Panc1 (cell line): ENCODE measurements at places on chromosomes 1 and 21. TPM values are rescaled to one million over a fixed set of nuclear protein-coding genes. Genes with fewer than 3 reads are reported as not detected.

DNA sequence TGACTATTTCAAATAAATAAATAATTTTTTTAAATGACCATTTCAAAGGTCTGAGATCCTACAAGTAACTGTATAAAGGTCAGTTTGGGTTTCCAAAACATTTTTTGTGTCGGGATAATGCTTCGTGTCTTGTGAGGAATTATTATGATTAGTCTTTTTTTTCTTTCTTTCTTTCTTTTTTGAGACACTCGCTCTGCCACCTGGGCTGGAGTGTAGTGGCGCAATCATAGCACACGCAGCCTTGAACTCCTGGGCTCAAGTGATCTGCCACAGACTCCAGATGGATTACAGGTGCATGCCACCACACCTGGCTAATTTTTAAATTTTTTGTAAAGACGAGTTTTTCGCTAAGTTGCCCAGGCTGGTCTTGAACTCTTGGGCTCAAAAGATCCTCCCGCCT lies 1.9 kb upstream of the SDE2 start:
- no peak for DNase-seq
- peak overlapping the region; percentile 0; the same call in 1 of the 2 replicates for H3K27ac ChIP-seq
- H3K4me3 ChIP-seq: no peak overlapping the region
- H3K27me3 ChIP-seq: no peaks in the 10 kb centered on the region
- H3K4me1 ChIP-seq: peaks cover 19% of the 10 kb centered on the region

DNA sequence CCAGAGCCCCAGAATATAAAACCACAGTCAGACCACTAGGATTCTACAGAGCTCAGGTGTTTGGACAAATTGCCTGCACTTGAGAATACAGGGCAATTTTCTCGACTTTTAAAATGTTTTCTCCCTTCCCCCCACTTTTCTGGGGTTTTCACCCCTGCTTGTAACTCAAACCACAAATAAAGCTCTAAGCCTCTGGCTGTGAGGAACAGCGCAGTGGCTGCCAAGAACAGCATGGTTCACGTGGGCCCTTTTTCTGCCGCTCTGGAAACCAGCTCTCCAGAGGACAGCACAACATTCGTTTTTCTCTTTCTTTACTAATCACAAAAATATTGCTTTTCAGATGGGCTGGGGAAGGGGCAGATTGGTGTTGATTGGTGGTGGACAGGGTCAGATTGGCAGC lies 102.2 kb upstream of the JUN start:
- no peak for DNase-seq
- no peak overlapping the region for H3K4me3 ChIP-seq
- H3K27me3 ChIP-seq: no peaks in the 10 kb centered on the region
- peaks cover 45% of the 10 kb centered on the region for H3K4me1 ChIP-seq
- no peaks in the 10 kb centered on the region for H3K36me3 ChIP-seq
- H3K27ac ChIP-seq: peak overlapping the region; percentile 81

DNA sequence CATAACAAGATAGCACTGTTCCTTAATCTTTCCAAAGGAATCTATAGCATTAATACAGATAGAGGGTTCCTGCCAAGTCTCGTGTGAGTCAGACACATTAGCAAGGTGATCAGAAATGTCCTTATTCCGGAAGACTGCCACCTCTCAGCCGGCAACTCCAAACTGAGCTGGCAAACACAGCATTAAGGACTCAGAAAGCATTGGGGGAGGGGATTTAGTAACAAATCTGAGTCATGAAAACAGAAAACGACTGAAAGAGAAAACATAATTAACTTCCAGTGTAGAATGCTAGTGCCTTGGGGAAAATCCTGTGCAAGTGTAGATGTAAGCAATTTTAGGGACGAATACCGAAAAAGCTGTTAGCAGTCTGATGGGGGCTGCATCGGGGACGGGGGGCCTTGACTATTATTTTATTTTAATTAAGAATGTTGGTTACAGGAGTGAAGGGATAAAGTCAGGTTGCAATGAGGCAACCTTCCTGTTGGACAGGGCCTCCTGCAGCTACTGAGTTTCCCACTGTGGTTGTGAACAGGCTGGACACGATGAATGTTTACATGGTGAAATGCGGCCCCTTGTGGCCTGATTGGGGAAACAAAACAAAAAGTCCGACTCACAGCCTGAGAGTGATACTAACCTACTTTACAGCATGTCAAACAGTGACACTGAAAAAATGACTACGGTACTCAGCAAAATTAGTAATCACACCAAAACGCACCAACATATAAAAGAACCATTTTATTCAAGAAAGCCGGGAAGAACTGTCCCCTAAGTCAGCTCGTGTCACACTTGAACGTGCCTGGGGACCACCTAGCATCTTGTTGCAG lies 20.7 kb downstream of the MIS18A start:
- H3K27ac ChIP-seq: no peak overlapping the region
- H3K4me1 ChIP-seq: no peaks in the 10 kb centered on the region; the same call in 1 of the 2 replicates
- H3K27me3 ChIP-seq: peaks cover 5% of the 10 kb centered on the region; the same call in 1 of the 2 replicates
- H3K4me3 ChIP-seq: no peak overlapping the region

GRCh38 chr1:183942933-183943693 lies 94.4 kb downstream of the COLGALT2 start:
- no peaks in the 10 kb centered on the region for H3K36me3 ChIP-seq
- no peak overlapping the region for H3K27ac ChIP-seq
- H3K27me3 ChIP-seq: no peaks in the 10 kb centered on the region
- DNase-seq: peak; percentile 54

DNA sequence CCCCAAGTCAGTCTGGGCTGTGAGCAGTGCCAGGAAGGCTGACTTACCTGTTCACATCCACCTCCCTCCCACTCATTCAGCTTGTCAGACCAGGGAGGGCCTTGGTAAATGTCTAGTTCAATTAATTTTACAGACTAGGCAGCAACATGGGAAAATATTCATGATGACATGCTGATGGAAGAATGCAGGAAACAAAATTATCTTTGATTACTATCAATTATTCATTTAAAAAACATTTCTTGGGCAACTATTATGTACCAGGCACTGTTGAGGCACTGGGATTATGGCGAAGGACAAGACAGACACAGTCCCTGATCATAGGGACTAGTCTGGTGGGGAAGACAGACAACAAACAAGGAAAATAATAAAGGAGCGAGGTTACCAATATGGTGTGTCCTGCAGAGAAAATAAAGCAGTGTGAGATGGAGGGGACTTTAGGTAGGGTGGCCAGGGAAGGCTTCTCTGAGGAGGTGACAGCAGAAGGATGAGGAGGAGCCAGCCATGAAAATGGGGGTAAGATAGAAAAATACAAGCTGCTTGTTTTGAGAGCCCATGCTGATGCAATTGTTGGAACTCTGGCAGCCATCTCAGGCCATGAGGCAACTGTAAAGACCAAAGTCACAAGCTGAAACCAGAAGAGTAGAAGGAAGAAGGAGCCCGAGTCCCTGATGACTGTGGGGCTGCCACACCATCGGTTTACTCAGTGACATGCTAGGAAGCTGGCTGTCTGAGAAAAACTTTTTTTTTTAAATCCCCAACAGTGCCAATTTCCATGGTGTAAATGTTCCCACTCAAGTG lies 14.0 kb downstream of the TRIM62 start:
- no peak overlapping the region for H3K27ac ChIP-seq
- no peaks in the 10 kb centered on the region for H3K4me1 ChIP-seq
- no peaks in the 10 kb centered on the region for H3K36me3 ChIP-seq
- DNase-seq: no peak

- no peaks in the 10 kb centered on the region for H3K36me3 ChIP-seq
- no peak within 1 kb of the TSS for H3K27ac ChIP-seq
- DNase-seq: no peak
- H3K4me3 ChIP-seq: no peak within 1 kb of the TSS
Observed at GRCh38 chr1:178870944-178871343, at the start of gene ANGPTL1. Gene ANGPTL1, minus strand, starts transcription at chr1:178871077. Its CDS starts 5,301 bp downstream, at chr1:178865776.

GRCh38 chr1:150560576-150561253 lies 11.5 kb downstream of the ADAMTSL4 start:
- peaks cover 50% of the 10 kb centered on the region for H3K4me1 ChIP-seq
- H3K4me3 ChIP-seq: peak overlapping the region; percentile 69
- H3K27ac ChIP-seq: peak overlapping the region; percentile 98
- DNase-seq: no peak
- H3K36me3 ChIP-seq: no peaks in the 10 kb centered on the region
- no peaks in the 10 kb centered on the region for H3K27me3 ChIP-seq

DNA sequence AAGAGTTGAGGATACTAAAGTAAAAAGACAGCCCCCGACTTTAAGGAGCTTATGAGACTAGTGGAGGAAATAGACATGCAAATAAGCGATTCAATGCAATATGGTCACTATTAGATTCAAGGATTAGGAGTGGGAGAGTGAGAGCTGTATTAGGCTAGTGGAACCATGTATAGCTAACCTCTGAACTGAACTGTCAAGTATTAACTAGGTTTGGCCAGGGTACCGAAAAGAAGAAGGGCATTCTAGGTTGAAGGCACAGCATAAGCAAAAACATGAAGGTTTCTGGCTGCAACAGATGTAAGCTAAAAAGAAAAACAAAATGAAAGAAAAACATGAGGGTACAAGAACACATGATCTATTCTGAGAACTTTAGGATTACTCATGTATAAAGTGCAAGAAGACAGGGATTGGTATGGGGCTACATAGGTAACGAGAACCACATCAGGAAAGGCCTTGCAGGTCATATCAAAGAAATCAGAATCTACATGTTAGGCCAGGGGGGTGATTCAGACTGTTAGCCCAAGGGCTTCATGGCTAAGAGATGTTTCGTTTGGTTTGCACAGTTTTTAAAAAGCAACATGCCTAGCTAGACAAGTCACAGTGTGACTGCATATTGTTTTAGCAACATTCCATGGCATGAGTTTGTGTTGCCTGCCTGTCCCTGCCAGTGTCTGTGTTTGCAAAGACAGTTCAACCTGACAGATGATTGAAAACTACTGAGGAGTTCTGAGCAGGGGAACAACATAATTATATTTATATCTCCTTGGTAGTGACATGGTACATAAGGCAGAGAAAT lies 54.4 kb upstream of the HAO2 start:
- H3K4me3 ChIP-seq: no peak overlapping the region
- H3K36me3 ChIP-seq: no peaks in the 10 kb centered on the region
- peaks cover 6% of the 10 kb centered on the region; the same call in 1 of the 2 replicates for H3K27me3 ChIP-seq
- no peaks in the 10 kb centered on the region for H3K4me1 ChIP-seq

DNA sequence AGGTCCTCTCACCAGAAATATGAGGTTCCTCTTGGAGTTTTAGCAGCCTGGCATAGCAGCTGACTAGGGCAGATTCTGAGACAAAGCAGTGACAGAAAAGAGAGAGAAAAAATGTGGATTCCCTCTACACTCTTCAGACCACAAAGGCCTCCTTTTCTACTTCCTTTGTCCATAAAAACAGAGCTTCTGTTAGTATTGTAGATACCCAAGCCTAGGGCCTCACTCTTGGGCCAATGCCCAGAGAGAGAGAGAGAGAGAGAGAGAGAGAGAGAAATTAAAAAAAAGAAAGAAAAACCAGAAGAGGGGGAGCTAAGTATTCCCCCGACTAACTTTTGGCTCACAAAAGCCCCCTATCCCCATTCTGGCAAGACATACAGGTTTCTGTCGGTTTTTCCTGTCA lies 2.4 kb upstream of the ZRANB2 start:
- peaks cover 19% of the 10 kb centered on the region for H3K36me3 ChIP-seq
- H3K4me3 ChIP-seq: no peak overlapping the region
- peaks cover 10% of the 10 kb centered on the region; the same call in 1 of the 2 replicates for H3K4me1 ChIP-seq
- H3K27me3 ChIP-seq: peaks cover 4% of the 10 kb centered on the region; the same call in 1 of the 2 replicates

- H3K4me1 ChIP-seq: peaks cover 6% of the 10 kb centered on the region
- H3K36me3 ChIP-seq: no peaks in the 10 kb centered on the region
- H3K27me3 ChIP-seq: no peaks in the 10 kb centered on the region
- peak within 1 kb of the TSS; percentile 95 for H3K27ac ChIP-seq
- peak; percentile 82 for DNase-seq
- H3K4me3 ChIP-seq: peak within 1 kb of the TSS; percentile 74
Observed at GRCh38 chr1:1511533-1512285, at the start of gene ATAD3A. Gene ATAD3A, plus strand, starts transcription at chr1:1512162. Its CDS starts 107 bp downstream, at chr1:1512269.

GRCh38 chr1:94304553-94304952 lies 67.2 kb upstream of the ARHGAP29 start:
- DNase-seq: no peak
- peak overlapping the region; percentile 29; the same call in 1 of the 2 replicates for H3K27ac ChIP-seq
- H3K36me3 ChIP-seq: no peaks in the 10 kb centered on the region
- H3K4me1 ChIP-seq: peaks cover 11% of the 10 kb centered on the region
- H3K27me3 ChIP-seq: no peaks in the 10 kb centered on the region
- no peak overlapping the region for H3K4me3 ChIP-seq

DNA sequence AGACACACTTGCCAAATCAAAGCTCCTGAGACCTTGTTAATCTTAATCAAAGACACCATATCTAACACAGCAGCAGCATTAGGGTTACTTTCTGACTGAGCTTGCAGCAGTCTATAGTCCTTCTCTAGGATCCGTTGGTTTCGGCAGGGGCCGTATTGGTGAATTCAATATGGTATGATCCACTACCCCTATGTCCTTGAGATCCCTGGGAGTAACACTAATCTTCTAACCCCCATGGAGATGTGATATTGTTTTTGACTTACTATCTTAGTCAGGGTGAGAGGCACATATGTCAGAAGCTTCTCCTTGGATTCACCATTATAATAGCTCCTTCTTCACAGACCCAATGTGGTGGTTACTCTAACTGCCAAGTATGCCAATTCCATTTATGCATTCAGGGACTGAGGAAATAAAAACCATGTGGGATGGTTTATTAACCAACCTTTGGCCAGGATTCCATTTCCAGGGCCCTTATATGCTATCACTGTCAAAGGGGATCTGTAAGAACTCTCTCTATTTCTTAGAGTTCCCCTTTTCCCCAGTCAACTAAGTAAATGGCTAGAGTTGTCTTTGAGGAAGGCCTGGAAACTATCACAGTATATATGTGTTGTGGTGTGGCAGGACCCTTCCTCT lies 673.6 kb upstream of the USP24 start:
- H3K4me1 ChIP-seq: no peaks in the 10 kb centered on the region
- no peaks in the 10 kb centered on the region for H3K36me3 ChIP-seq
- no peaks in the 10 kb centered on the region for H3K27me3 ChIP-seq
- H3K27ac ChIP-seq: no peak overlapping the region
- DNase-seq: no peak

DNA sequence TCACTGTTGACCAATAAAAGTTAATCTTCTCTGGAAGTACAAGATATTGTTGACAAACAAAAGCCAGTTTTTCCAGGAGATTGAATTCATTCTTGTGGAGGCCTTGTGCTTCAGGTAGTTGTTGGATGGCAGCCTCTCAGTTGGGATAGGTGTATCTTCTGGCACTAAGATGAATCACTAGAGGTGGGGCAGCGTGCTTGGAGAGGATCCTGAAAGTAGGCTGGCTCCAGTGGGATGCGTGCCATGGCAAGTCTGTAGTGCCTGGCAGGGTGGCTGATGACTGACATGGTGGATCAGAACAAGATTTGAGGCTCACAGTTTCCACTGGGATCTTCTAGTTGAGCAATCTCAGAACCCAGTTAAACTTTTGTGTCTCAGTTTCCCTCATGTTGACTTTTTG lies 2.4 kb downstream of the VPS13D start:
- no peak overlapping the region for H3K27ac ChIP-seq
- DNase-seq: no peak
- H3K27me3 ChIP-seq: no peaks in the 10 kb centered on the region
- peaks cover 5% of the 10 kb centered on the region; the same call in 1 of the 2 replicates for H3K36me3 ChIP-seq
- H3K4me3 ChIP-seq: no peak overlapping the region

GRCh38 chr1:26122988-26123973 lies 11.7 kb downstream of the PDIK1L start:
- no peaks in the 10 kb centered on the region for H3K27me3 ChIP-seq
- DNase-seq: peak; percentile 93
- no peaks in the 10 kb centered on the region for H3K36me3 ChIP-seq
- H3K27ac ChIP-seq: peak overlapping the region; percentile 79
- peaks cover 36% of the 10 kb centered on the region for H3K4me1 ChIP-seq

Gene BTBD19
- 2.6 TPM for total RNA-seq

Gene TEX50
- total RNA-seq: not detected

Gene PADI1
- total RNA-seq: 2.3 TPM

Gene VWA5B1
- total RNA-seq: not detected

Gene CD1D
- not detected for total RNA-seq
